Muscle of leg (tissue), 16 donors: ENCODE measurements at places on chromosomes 7 and 10.

GRCh38 chr7:95811846-95812445, 39.6 kb downstream of the DYNC1I1 start:
- H3K36me3 ChIP-seq = no peaks in the 10 kb centered on the region
- H3K4me3 ChIP-seq = no peak overlapping the region
- DNase-seq = peak; percentile 40
- H3K27me3 ChIP-seq = no peaks in the 10 kb centered on the region

GRCh38 chr7:155998766-155999630, 186.7 kb upstream of the SHH start:
- no peak overlapping the region for H3K27ac ChIP-seq
- peaks cover 3% of the 10 kb centered on the region for H3K27me3 ChIP-seq
- no peak overlapping the region for H3K4me3 ChIP-seq
- no peaks in the 10 kb centered on the region for H3K4me1 ChIP-seq
- H3K36me3 ChIP-seq = no peaks in the 10 kb centered on the region

DNA sequence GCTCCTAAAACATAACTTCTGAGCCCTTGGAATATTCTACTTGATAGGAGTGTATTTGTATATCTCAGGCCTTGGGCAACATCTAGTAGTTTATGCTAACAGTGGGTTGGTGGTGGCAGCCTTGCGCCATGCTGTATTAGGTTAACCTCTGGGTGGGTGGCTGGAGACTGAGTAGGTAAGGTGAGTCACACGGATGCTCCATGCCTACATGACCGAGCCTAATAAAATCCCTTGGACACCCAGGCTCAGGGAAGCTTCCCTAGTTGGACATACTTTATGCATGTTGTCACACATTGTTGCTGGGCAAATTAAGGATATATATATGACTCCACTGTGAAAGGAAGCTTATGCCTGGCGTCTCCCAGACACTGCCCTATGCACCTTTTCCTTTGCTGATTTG, 6.0 kb upstream of the DAGLB start:
- no peaks in the 10 kb centered on the region for H3K4me1 ChIP-seq
- H3K4me3 ChIP-seq = no peak overlapping the region
- H3K27me3 ChIP-seq = no peaks in the 10 kb centered on the region
- no peak overlapping the region for H3K27ac ChIP-seq
- H3K36me3 ChIP-seq = no peaks in the 10 kb centered on the region

DNA sequence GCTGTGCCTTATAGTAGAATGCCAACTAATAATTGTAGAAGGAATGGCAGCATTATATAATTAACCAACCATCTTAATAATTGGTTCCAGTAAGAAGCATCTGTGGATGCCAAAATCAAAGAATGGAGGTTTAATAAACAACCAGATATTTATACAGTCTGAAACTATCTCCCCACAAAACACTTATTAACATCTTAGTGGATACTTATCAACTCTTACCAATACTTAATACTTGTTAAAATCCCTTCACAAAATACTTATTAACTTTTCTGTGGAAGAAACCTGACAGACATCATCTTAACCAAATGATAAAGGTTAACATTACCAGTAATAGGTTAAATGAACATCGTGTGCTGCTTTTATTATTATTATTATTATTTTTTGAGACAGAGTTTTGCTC, 29.1 kb upstream of the FAM107B start:
- no peak overlapping the region for H3K4me3 ChIP-seq
- no peak for DNase-seq
- no peaks in the 10 kb centered on the region for H3K27me3 ChIP-seq

DNA sequence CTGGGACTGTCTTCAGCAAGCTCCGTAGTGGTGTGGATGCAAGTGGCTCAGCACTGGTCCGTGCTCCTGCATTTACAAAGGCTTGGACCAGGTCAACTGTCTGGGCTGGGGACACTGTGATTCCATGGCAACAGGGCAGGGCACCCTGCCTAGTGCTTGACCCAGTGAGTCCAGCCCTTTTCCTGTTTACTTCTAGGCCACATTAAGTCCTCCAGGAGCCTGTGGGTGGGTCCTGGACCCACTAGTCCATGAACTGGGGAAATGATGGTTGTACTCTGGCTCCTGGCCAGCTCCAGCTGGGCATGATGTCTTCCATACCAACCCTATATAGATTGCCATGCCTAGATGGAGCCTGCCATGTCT, 152.0 kb downstream of the RPS24 start:
- H3K36me3 ChIP-seq = no peaks in the 10 kb centered on the region
- no peak overlapping the region for H3K27ac ChIP-seq
- H3K4me3 ChIP-seq = no peak overlapping the region
- peaks cover 4% of the 10 kb centered on the region for H3K4me1 ChIP-seq
- DNase-seq = no peak
- H3K27me3 ChIP-seq = peaks cover 4% of the 10 kb centered on the region

DNA sequence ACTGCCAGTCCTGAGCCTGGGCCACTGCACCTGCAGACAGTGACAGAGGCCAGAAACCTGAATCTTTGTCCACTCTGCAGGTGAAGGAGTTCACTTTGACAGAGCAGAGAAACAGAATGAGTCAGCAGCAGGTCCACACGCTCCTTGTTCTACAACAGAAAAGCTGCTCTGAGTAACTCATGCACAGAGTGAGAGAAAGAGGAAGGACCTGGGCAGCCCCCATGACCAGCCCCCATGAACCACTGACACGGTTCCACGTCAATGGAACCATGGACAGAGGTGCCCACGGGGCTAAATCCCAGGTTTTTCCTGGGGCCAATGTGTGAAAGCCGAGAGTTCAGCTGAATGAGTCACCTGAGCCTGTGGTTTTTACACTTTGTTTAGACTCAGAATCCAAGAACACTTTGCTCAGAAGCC, 40.8 kb upstream of the CTBP2 start:
- H3K27ac ChIP-seq = no peak overlapping the region
- DNase-seq = no peak
- peaks cover 5% of the 10 kb centered on the region for H3K27me3 ChIP-seq
- H3K36me3 ChIP-seq = no peaks in the 10 kb centered on the region
- no peaks in the 10 kb centered on the region for H3K4me1 ChIP-seq
- H3K4me3 ChIP-seq = no peak overlapping the region

DNA sequence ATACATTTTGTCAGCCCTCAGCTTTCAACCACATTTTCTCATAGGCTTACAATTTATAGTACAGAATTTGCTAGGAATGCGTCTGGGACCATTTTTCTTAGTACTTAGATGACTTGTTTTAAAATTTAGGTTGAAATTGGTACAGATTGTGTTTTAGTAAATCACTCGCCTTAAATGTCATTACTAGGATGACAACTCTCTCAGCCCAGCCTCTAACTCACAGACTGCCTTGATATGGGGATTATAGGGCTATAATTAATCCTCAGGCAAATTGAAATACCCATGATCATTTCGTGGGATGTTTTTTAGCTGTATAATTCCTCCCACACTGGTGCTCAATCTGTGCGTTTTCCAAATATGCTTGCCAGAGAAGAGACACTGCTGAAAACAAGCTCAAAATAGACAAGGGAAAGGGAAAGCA, 299.7 kb upstream of the AKR1E2 start:
- DNase-seq = peak; percentile 85
- no peak overlapping the region for H3K4me3 ChIP-seq
- no peaks in the 10 kb centered on the region for H3K27me3 ChIP-seq
- H3K36me3 ChIP-seq = no peaks in the 10 kb centered on the region
- H3K4me1 ChIP-seq = peaks cover 5% of the 10 kb centered on the region

DNA sequence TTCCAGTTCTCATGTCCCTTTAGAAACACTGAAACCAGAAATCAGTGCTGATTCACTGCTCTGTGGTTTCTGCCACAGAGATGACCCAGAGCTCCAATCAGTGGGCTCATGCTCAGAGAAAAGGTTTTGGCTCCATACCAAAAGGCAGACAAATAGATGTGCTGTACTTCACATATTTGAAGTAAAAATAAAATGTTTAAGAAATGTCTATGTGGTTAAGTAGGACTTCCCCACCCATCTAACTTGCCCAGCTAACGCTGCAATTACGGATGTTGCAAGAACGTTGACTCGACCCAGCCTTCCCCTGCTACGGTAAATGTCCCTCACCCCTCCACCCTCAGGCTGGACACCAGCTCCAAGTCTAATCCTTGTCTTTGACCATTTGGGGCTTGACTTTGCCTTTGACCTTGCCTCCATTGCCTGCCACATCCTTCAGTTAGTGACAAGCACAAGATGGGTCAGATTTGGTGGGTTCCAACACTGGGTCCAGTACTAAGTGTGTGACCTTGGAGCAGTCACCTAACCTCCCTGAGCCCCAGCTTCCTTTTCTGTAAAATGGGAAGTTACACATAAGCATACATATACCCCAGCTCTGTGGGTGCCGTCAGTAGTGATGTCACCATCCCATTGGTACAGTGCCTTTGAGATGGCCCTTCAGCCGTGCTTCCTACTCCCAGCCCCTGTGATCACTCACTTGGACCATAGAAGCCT, 95.8 kb downstream of the CHST15 start:
- peaks cover 21% of the 10 kb centered on the region for H3K4me1 ChIP-seq
- H3K27me3 ChIP-seq = peaks cover 21% of the 10 kb centered on the region
- H3K4me3 ChIP-seq = no peak overlapping the region
- H3K27ac ChIP-seq = no peak overlapping the region
- no peaks in the 10 kb centered on the region for H3K36me3 ChIP-seq
- DNase-seq = peak; percentile 66

DNA sequence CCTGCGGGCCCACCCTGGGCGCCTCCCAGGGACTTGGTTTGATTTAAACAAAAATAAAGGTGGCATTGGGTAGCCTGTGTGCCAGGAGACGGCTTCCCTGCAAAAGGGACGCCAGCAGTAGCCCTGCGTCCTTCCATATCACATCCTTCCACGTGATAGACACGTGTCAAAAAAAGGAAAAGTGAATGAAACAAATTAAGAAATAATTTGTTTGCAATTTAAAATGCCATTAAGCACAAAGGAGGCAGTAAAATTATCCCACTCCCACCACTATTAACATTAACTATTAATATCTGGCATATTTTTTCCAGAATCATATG, 7.6 kb downstream of the TACR2 start:
- H3K27ac ChIP-seq = peak overlapping the region; percentile 80
- H3K4me3 ChIP-seq = peak overlapping the region; percentile 43
- DNase-seq = no peak

- no peaks in the 10 kb centered on the region for H3K36me3 ChIP-seq
- no peak for DNase-seq
- H3K27me3 ChIP-seq = no peaks in the 10 kb centered on the region
- H3K4me3 ChIP-seq = no peak overlapping the region
- H3K27ac ChIP-seq = no peak overlapping the region
Measured at GRCh38 chr7:46485481-46486065, 564.5 kb upstream of the IGFBP3 start.

GRCh38 chr10:104327745-104328645, 10.3 kb downstream of the ITPRIP start:
- peak; percentile 95 for DNase-seq
- peak overlapping the region; percentile 97 for H3K27ac ChIP-seq
- H3K4me1 ChIP-seq = peaks cover 91% of the 10 kb centered on the region
- no peaks in the 10 kb centered on the region for H3K27me3 ChIP-seq
- H3K4me3 ChIP-seq = peak overlapping the region; percentile 4

- peaks cover 27% of the 10 kb centered on the region for H3K4me1 ChIP-seq
- peaks cover 39% of the 10 kb centered on the region for H3K36me3 ChIP-seq
- H3K27ac ChIP-seq = peak overlapping the region; percentile 73
- H3K4me3 ChIP-seq = no peak overlapping the region
Measured at GRCh38 chr7:155762655-155763054, 49.6 kb downstream of the SHH start.

DNA sequence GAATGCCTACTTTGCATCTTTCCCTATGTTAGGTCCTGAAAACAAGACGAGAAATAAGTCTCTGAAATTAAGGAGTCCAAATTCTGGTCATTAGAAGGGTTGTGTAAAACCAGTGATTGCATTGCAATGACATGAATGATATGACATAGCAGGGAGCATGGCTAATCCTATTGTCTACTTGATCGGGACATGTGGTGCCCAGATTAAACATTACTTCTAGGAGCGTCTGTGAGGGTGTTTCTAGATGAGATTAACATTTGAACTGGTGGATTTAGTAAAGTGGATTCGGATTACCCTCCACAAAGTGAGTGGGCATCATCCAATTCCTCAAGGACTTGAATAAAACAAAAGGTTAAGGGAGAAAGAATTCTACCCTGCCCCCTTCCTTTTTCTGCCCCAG, 434.9 kb upstream of the KLF6 start:
- H3K4me1 ChIP-seq = no peaks in the 10 kb centered on the region
- no peak overlapping the region for H3K4me3 ChIP-seq

GRCh38 chr10:80168679-80169380, 36.3 kb downstream of the PLAC9 start:
- peaks cover 63% of the 10 kb centered on the region for H3K4me1 ChIP-seq
- H3K4me3 ChIP-seq = no peak overlapping the region
- H3K36me3 ChIP-seq = peaks cover 68% of the 10 kb centered on the region
- H3K27me3 ChIP-seq = no peaks in the 10 kb centered on the region
- H3K27ac ChIP-seq = peak overlapping the region; percentile 62
